ENCODE measurements at places on chromosomes 6 and 20. TPM values are rescaled to one million over a fixed set of nuclear protein-coding genes. Genes with fewer than 3 reads are reported as not detected.

The FBXO5 gene
- 3.0 TPM for total RNA-seq

DNA sequence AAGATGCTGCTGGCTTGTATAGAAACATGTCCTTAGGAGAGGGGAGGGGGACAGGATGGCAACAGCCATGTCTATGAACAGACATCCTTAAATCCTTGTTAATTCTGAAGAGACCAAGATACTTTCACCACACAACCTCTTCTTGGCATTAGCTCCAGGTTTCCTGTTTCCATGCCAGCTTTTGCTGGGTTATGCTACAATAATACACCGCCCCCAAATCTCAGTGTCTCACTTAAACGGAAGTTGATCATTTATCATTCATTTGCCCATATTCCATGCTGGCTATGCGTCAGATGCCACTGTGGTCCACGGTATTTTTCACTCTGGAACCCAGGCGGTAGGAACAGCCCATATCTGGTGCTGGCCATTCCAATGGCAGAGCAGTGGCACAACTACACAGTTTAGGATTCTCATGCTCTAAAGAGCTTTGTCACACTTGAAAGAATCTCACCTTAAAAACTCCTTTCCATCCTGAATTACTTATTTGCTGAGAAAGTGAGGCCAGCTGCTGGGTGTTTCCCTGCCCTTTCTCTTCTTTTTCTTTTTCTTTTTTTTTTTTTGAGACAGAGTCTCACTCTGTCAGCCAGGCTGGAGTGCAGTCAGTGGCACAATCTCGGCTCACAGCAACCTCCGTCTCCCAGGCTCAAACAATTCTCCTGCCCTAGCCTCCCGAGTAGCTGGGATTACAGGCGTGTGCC lies 3.7 kb upstream of the RNASET2 start:
- no peak for DNase-seq

- no peak for DNase-seq
Measured at GRCh38 chr6:12530345-12530744, 186.2 kb upstream of the PHACTR1 start.

- no peak for DNase-seq
Measured at GRCh38 chr6:1378065-1379016, 11.0 kb upstream of the FOXF2 start.
